ENCODE measurements at places on chromosomes 7 and 10.

- DNase-seq: no peak
Observed at GRCh38 chr7:39446546-39446945, 119.7 kb upstream of the YAE1 start.

GRCh38 chr10:52651293-52651692 is 121.3 kb downstream of the MBL2 start:
- no peak for DNase-seq

DNA sequence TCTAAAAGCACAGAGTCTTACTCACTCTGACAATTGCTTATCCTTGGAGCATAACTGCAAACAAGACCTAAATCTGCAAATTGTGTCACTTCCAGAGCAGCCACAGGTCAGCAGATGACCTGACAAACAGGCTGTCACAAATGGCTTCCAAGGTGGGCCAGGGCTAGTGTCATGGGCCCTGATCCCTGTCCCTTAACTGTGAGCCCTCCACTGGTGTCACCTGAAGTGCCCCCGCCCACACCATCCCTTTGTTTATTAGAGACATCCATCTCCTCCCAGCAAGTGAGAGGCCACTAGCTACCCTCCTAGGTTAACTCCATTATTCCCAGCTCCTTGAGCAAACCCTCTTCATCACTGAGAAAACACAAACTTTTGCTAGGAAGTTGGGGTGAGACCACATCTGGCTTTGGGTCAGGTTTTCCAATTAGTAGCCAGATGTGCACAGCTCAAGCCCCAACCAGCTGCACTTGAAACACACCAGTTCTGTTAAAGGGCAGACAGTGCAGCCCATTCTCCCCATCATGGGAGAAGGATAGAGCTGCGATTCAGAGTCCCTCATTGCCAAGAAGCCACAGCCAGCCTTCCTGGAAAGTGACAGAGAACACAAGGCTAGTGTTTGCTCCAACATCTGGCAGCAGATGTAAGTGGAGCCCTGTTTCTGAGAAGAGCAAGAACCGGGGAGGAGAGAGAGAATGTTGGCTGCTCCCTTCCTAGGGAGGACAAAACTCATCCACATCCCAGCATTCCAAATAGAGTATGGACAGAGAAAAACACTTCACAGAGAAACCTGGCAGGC is 75.7 kb upstream of the NANOS1 start:
- DNase-seq: no peak

DNA sequence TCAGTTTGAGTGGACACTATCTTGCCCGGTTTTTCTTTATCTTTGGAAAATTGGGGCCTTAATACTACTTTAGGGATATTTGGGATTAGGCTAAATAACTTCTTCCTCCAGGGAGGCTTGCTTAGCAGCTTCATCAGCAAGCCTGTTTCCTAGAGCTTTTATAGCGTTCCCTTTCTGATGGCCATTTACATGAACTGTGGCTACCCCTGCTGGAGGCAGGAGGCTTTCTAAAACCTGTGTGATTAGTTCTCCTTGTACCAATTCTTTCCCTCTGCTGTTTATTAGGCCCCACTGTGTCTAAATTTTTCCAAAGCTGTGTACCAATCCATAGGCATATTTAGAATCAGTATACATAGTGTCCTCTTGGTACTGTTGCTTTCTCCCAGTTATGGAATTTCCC is 61.7 kb upstream of the CNTNAP2 start:
- DNase-seq: no peak

GRCh38 chr7:44149571-44150465 is 8.7 kb upstream of the MYL7 start:
- no peak for DNase-seq

- DNase-seq: no peak
Observed at GRCh38 chr10:124616836-124617130, 127.4 kb downstream of the FAM53B start.

GRCh38 chr10:65365878-65366277 is 1560.0 kb upstream of the LRRTM3 start:
- no peak for DNase-seq

GRCh38 chr7:128221929-128222403 is 19.1 kb upstream of the LEP start:
- DNase-seq: no peak

GRCh38 chr10:67819768-67820204 is 18.2 kb downstream of the DNAJC12 start:
- no peak for DNase-seq

GRCh38 chr10:50593523-50594376 is 30.0 kb downstream of the SGMS1 start:
- DNase-seq: no peak

DNA sequence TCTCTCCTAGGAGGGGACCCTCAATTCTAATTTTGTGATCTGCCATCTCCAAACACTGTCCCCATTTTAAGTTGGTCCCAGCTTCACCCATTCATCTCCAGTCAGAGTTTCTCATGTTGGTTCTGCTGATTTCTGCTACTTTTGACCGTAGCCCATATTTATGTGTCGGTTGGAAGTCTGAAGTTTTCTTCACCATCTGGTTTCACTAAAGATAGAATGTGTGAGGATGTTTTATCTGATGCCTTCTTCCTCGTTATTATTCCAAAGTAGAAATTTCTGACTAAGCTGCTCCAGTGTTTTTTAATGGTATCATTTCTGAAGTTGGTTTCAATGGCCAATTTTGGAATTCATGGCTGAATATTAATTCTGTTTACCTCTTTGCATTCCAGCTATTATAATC is 21.3 kb upstream of the IFIT2 start:
- DNase-seq: no peak

GRCh38 chr7:48183370-48183743 is 12.1 kb downstream of the ABCA13 start:
- no peak for DNase-seq

DNA sequence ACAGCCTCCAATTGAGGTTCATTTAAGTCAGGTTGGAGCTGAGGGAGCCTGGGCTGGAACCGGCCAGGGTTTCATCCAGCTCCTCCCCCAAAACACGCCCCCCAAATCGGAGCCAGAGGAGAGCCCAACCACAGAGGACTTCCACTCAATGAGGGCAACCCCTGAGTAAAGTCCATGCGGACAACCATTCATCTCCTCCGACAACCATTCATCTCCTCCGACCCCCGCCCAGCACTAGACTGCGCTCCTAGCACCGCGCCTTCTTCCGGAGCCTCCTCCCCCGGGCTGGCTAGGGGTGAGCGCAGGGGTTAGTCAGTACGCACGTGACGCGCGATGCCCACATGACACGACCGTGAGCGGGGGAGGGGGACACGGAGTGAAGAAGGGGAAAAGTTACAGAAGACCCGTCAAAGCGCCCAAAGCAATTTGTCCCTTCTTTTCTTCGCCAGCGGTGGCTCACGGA is 1.4 kb downstream of the MAGI2 start:
- no peak for DNase-seq

DNA sequence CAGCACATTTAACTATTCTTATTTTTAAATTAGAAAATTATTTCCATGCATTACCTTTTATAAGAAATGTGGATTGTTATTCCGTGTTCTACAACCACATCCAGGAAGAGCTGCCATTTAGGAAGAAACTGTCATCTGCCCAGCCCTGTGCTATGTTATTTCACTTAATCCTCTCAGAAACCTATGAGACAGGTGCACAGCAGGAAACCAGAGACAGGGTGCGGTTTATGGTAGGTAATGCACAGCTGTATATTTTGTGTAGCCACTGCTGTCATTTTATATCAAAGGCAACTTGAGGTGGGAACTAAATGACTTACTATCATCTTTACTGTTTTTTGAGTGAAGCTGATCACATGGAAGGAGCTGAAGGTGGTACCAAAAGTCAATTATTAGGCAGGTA is 232.3 kb downstream of the MAGI2 start:
- no peak for DNase-seq

DNA sequence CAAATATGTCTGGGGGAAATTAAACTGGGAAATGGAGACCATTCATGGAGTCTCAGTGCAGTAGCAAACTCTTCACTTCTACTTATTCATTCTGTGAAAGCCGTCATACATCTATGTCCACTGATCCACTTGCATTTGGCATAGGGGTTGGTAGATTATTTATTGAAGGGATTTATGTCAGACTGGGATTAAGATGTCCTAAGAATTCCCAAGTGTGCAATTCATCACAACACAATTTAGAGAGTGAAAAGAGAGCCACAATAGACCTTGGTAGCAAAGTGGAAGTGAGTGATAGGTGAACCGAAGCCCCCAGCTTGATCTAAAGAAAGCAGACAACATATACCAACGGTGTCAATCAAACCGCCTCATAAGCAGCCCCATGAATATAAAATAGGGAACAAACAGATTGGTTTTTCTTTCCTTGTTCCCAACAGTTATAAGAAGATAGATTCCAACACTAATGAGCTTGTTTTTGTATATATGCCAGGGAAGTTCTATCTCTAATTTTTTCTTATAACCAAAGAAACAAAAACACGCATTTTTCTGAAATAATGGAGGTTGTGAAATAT is 234.3 kb downstream of the CACNA2D1 start:
- DNase-seq: no peak

- no peak for DNase-seq
Observed at GRCh38 chr10:95196046-95196445, 2.0 kb downstream of the ACSM6 start.

GRCh38 chr7:121605317-121605680 is 209.2 kb upstream of the FAM3C start:
- no peak for DNase-seq

- no peak for DNase-seq
Observed at GRCh38 chr7:18293759-18294158, 201.8 kb upstream of the HDAC9 start.

- no peak for DNase-seq
Observed at GRCh38 chr7:112654322-112655216, 135.6 kb downstream of the TMEM168 start.

DNA sequence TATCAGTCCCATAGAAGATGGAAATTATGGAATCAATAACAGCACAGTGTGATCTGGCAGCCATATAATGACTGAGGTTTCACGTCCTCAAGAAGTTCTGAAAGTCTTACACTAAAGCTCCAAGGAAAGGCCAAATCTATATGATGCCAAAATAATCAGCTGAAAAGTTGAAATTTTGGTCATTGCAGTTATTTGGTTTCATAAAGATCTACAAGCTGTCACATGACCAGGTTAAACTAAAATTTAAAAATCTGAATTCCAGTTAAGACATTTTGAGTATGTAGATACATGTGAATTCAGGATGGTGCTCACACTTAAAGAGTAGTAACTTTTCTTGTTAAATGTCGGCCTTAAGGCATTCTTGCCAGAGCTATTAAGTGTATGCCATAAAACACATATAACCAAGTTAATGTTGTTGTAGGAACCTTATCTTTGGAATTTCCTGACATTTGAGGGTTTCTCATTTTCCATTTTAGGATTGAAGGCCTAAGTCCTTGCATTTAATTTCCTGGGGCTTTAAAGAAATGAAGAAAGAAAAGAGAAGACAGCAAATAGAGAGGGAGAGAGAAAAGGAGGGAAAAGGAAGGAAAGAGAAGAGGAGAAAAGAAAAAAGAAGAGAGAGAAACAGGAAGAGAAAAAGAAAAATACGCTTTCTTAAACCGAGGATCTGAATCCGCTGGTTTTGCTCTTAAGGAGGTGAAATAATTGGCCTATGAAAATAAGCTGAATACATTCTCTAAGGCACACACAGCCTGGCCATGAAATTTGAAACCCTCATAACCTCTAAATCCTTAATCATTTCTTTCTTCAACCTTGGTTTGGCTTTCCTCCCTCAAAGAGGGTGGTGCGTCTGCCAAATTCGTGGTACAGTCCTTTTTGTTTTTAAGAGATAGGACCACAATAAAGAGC is 43.8 kb downstream of the DENND2A start:
- DNase-seq: no peak

DNA sequence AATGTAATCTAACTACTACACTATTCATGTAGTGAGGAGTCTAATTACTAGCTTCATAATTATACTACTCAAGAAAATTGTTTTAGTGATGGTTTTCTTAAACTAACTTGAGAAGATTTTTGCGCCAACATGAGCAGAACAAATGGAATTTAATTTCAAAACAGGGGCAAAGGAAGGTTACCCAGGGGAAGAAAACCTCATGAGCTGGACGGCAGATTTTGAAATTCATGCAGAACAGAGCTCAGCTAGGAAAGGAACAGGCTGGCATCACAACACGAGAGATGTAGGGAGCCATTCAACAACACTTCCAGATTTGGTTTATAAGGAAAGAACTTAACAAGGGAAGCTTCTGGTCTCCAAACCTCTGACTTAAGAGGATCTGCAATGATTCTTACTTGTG is 235.3 kb upstream of the PRKCQ start:
- no peak for DNase-seq

- DNase-seq: no peak
Observed at GRCh38 chr7:34357068-34357467, 300.9 kb upstream of the NPSR1 start.

GRCh38 chr10:99779335-99779734 is 3.1 kb upstream of the ABCC2 start:
- no peak for DNase-seq

DNA sequence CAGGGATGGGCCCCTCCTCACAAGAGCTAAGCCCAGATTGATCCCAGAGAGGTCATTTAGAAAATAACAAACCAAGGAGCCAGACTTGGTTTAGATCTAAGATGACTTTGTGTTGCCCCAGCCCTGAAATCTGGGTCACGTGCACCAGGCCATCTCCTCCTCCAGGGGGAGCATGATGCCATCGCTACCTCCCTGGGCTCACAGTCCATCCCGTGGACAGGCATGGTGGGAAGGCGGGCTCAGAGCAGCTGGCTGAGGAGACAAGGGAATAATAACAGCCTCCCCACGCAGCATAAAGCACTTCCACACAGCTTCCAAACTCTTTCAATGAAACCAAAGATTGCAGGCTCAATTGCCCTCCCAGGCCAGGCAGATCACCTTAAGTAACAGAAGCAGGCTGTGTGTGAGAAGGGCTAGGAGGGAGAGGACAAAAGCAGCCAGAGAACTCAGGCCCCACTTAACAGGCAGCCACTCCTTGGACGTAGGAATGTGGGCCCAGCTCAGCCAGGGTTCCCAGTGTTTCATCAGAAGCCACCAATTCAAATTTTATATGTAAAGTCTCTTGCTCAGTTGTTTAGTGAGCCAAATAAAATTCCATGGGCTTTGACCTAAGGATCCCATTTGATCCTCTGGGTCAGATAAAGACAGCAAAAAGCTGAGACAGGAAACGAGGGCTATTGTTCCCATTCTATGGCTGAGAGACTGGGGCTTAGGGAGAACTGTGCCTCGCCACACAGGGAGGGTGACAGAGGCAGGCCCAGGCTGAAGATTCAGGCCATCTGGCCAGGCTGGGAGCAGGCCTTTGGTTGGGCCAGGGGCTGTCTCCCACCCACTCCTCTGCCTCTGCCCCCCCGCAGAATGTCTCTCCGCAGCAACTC is 100.2 kb downstream of the COL13A1 start:
- DNase-seq: no peak

GRCh38 chr7:105825371-105825770 is 51.0 kb downstream of the ATXN7L1 start:
- DNase-seq: no peak

- no peak for DNase-seq
Observed at GRCh38 chr7:40329601-40330153, 194.9 kb downstream of the SUGCT start.

Data from activated T-cell treated with anti-CD3 and anti-CD28 coated beads for 4 hours (primary cell).